ENCODE measurements at places on chromosomes 1 and 21.
A peak's percentile ranks its signal among the peaks of the same experiment; 100 is the strongest.

- no peak for DNase-seq
Measured at GRCh38 chr1:48870596-48870995, 93.9 kb upstream of the BEND5 start.

DNA sequence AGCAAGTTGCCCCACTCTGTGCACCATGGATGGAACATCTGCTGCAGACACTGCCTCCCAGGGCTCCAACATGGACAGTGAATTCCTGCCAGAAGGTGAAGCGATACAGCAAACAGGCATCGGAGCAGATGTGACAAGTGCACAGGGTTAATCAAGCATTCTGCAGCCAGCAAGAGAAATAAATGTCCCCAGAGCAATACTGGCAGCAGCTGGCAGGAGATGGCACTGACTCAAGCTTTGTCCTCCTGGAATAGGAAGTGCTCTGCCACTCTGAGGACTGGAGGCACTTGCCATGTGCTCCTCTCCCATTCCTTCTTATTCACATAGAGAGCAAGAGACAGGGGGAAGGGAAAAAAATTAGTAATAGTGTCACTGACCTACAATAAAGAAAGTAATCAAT, 402.7 kb upstream of the DAB1 start:
- no peak for DNase-seq

DNA sequence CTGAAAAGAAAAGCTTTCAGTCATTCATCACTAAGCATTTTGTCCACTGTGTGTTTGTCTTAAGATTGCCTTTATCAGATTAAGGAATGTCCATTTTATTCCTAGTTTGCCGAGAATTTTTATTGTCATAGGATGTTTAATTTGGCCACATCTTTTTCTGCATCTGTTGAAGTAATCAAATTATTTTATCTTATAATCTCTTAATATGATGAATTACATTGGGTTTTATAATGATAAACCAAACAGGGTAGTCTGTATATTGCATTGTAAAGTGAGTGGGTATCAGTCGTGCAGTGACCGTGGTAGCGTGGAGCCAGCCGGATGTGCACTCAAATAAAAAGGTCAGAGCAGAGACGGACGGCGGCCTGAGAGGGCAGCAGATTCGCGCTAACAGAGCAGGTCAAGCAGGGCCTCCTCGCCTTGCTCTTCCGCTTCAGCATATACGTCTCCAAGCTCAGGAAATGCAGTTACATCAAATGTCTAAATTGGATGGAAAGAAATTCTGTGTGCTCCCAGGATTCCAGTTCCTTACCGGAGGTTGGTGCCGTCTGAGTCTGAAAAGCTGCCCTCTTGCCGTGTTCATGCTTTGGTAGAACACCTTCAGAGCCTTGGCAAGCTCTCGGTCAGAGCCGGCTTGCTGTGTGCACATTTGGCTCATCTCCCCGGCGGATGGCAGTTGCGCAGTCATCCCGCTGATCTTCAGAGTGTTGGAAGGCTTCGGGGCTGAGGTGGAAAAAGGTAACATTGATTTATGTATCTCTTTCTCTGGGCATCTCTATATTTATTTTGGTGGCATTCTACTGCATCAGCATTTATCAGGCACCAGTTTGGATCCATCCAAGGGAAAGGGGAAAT, 51.5 kb downstream of the SCCPDH start:
- DNase-seq = no peak

DNA sequence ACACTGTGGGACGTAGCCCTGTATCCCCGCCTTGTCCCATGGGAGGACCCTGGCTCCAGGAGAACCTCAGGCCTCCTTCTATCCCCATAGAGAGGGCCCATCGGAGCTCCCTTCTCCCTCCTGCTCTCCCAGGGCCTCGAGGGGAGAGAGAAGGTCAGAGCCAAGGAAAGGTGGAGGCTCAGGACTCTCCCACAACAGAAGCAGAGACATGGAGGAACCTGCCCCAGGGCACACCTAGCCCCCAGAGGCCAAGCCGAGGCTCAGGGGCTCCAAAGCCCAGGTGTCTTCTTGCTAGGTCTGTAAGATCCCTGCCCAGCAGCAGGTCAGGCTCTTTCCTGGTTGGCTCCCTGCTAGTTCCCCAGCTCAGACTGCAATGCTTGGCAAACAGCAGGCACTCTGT, 34.4 kb upstream of the ARF1 start:
- no peak for DNase-seq

- DNase-seq = no peak
Measured at GRCh38 chr1:32783851-32784250, 33.3 kb downstream of the YARS1 start.

- DNase-seq = no peak
Measured at GRCh38 chr1:171881442-171881841, 40.1 kb downstream of the DNM3 start.

DNA sequence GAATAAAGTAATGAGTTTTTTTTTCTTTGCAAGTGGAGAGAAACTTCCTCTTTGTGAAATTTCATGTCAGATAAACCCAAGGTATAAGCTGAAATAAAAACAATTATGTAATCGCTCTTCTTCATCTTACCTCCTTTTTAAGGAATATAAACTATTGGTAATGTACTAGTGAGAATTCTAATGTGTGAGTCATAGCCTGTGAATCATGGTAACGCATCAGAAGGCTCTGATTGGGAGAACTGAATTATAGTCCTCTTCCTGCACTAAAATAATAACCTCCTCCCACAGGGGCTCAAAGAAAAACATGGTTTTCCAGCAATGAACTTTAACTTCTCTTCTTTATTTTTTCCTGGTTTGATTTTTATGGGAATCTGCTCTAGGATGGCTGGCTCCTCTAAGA, 57.1 kb upstream of the COX20 start:
- no peak for DNase-seq

DNA sequence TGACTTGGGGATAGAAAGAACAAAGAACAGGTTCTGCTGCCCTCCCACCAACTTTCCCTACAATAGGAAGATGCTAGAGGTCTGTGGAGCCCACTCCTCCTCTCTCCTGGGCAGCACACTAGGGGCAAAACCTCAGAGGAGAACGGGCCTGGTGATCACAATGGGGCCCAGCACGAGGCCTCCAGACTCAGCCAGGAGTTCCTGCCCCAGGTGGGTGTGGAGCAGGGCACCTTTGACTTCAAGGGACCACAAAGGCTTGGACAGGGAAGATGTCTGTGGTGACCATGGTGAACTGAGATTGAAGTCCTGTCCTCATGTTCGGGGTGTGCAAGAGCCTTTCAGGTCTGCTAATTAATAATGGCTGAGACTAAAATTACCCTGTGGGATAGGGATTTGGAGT, 88.8 kb downstream of the LAMC2 start:
- no peak for DNase-seq

- DNase-seq = no peak
Measured at GRCh38 chr1:17370618-17371017, 1.4 kb upstream of the PADI6 start.

GRCh38 chr1:151435174-151435573, 24.1 kb downstream of the POGZ start:
- DNase-seq = no peak

- no peak for DNase-seq
Measured at GRCh38 chr21:16751695-16752474, 761.0 kb upstream of the CXADR start.

- DNase-seq = no peak
Measured at GRCh38 chr1:116409751-116410191, 36.7 kb downstream of the ATP1A1 start.

DNA sequence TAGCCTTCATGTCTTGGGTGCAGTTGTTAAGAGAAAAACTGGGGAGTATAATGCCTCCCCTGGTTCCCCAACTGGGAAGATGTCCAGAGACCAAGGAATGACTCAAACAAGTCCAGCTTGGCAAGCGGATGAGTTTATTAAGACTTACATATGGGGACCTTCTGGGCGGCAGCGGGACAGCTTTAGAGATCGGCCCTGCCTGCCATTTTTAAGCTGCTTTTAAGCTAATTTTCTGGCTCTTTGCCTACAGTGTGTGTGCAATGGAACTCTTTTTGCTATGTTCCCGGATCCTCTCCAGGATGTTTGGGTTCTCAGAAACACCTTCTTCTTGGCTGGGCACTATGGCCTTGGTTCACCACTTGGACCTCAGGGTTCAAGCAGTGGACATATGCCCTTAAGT, 99.5 kb downstream of the RYR2 start:
- DNase-seq = no peak

GRCh38 chr21:37970548-37970947, 54.3 kb upstream of the KCNJ6 start:
- DNase-seq = no peak

GRCh38 chr1:88731475-88732269, 47.6 kb downstream of the PKN2 start:
- no peak for DNase-seq

GRCh38 chr1:84995484-84996334, 1.2 kb downstream of the MCOLN2 start:
- DNase-seq = no peak

- no peak for DNase-seq
Measured at GRCh38 chr1:186689376-186689775, 9.2 kb upstream of the PTGS2 start.

GRCh38 chr1:40014812-40015594, 25.5 kb upstream of the CAP1 start:
- no peak for DNase-seq

GRCh38 chr1:248824301-248824700, 1.4 kb downstream of the SH3BP5L start:
- peak; percentile 53 for DNase-seq

DNA sequence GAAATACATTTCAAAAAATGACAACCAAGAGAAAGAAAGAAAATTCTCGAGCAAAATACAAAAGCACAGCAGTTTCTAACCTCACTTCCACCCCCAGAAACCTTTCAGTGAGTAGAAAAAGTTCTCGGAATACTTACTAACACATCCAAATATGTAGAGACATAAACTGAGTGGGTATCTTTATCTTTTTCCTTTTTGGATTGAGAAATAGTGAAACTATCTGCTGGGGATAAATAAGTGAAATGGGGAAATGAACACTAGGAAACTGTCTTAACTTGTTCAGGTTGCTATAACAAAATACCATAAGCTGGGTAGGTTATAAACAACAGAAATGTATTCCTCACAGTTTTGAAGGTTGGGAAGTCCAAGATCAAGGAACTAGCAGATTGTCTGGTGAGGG, 72.0 kb downstream of the VCAM1 start:
- DNase-seq = no peak

- DNase-seq = no peak
Measured at GRCh38 chr1:58864654-58865053, 80.8 kb upstream of the JUN start.

GRCh38 chr1:206769304-206769731, 1.3 kb upstream of the IL19 start:
- peak; percentile 80 for DNase-seq

- no peak for DNase-seq
Measured at GRCh38 chr21:45512626-45513002, 29.6 kb downstream of the SLC19A1 start.

GRCh38 chr1:184773762-184774320, 19.2 kb upstream of the EDEM3 start:
- no peak for DNase-seq

DNA sequence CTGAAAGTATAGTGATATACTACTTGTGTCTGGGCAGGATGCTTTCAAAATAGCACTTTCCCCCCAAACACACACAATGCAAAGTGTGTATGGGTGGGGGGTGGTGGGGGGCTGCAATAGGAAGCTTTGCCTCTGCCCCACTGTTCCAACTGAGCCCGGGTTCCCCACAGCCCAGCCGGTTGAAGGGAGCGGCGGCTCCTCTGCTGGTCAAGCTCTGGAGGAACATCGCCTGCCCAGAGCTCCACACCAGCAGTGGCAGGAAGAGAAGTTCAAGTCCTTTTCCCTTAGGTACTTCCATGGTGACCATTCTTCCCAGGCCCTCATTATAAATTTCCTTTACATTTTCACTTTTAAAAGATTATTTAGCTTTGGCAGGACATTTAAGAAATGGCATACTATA, 74.9 kb downstream of the CAPZB start:
- no peak for DNase-seq

GRCh38 chr1:32421775-32422174, 27.5 kb upstream of the BSDC1 start:
- DNase-seq = no peak

- DNase-seq = no peak
Measured at GRCh38 chr1:117810553-117810952, 118.9 kb downstream of the GDAP2 start.
